ENCODE measurements at places on chromosomes 1 and 21. TPM values are rescaled to one million over a fixed set of nuclear protein-coding genes. Genes with fewer than 3 reads are reported as not detected.

KRTAP19-6 gene
- polyA plus RNA-seq, result not detected

CATSPER4 gene
- 0.13 TPM for polyA plus RNA-seq

SLC6A17 gene
- polyA plus RNA-seq, result 1.1 TPM

LIN9 gene
- 11.4 TPM for polyA plus RNA-seq

PIP5K1A gene
- polyA plus RNA-seq, result 76.7 TPM

All from left renal cortex interstitium (tissue), 4 donors.